Gastrocnemius medialis (tissue), 4 donors: ENCODE measurements at places on chromosomes 7 and 10. TPM values are rescaled to one million over a fixed set of nuclear protein-coding genes. Genes with fewer than 3 reads are reported as not detected.

DNA sequence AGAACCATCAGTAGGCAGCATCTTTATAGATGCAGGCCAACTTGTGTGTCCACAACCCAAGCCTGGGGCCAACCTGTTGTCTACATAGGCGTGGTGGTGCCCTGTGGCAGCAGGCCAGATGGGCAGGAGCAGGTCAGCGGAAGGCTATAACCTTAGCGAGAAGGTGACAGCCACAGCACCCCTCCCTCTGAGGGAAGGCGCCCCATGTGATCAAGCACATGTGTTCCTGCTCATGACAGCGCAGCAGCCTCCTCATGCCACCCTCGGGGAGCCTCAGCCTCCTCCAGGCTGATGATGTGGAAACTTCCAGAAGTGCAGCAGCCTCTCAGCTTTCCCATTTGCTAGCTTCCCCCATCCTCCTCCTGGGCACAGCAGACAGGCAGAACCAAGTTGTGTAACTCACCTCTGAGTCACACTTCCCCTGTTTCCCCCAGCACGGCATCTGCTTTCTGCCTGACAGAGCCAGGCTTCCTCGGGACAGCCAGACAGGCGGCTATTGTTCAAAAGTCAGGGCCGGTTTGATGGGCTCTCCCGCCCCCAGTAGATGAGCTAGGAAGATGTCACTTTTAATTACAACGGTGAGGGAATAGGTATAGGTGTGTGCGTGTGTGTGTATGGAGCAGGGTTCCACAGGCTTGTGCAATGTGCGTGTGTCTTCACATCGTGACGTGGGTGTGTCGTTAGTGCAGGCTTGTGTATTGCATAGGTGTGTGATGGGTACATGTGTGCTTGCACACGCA is 312.0 kb upstream of the ZMIZ1 start:
- H3K4me1 ChIP-seq = peaks cover 12% of the 10 kb centered on the region
- no peaks in the 10 kb centered on the region for H3K36me3 ChIP-seq
- H3K27ac ChIP-seq = peak overlapping the region; percentile 53

GRCh38 chr7:121576148-121576917 is 180.2 kb upstream of the FAM3C start:
- DNase-seq = no peak
- H3K4me3 ChIP-seq = no peak overlapping the region
- no peaks in the 10 kb centered on the region for H3K27me3 ChIP-seq
- H3K27ac ChIP-seq = no peak overlapping the region
- H3K36me3 ChIP-seq = no peaks in the 10 kb centered on the region

- no peak for DNase-seq
- H3K36me3 ChIP-seq = no peaks in the 10 kb centered on the region
- no peak overlapping the region for H3K27ac ChIP-seq
- H3K4me1 ChIP-seq = no peaks in the 10 kb centered on the region
Observed at GRCh38 chr10:131437556-131438475, 126.3 kb upstream of the TCERG1L start.

DNA sequence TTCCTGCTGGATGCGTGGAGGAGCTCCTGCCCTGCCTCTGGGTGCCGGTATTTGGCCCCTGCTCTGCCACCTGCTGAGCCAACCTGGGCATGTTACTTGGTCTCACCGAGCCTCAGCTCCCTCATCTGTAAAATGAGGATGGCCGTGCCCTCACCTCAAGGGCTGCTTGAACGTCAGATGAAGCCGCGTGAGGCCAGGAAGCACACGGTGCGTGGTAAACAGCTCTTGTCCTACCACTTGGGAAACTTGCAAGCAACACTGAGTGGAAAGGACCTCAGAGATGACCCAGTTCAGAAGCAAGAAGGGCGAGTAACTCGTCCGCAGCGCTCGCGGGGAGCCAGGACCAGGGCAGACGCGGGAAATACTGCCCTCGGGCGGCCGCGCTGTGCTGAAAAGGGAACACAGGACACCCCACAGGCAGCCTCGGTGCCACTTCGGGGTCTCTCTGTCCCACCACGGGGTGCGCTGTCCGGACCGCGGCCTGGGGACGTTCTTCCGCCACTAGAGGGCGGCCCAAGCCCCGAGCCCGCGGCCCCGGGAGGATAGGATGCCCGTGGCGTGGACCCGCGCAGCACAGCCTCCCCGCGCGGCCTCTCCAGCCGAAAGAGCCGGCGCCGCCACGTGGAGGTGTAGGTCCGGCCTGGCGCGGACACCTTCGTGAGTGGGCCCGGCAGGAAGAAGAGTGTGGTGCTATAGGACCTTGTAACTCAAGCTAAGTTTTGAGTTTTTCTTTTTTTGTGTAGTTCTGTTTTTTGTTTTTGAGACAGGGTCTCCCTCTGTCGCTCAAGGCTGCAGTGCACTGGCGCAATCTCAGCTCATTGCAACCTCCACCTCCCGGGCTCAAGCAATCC is 94.1 kb downstream of the PRKAG2 start:
- H3K27me3 ChIP-seq = no peaks in the 10 kb centered on the region
- H3K27ac ChIP-seq = peak overlapping the region; percentile 6
- no peaks in the 10 kb centered on the region for H3K36me3 ChIP-seq
- H3K4me3 ChIP-seq = peak overlapping the region; percentile 44

DNA sequence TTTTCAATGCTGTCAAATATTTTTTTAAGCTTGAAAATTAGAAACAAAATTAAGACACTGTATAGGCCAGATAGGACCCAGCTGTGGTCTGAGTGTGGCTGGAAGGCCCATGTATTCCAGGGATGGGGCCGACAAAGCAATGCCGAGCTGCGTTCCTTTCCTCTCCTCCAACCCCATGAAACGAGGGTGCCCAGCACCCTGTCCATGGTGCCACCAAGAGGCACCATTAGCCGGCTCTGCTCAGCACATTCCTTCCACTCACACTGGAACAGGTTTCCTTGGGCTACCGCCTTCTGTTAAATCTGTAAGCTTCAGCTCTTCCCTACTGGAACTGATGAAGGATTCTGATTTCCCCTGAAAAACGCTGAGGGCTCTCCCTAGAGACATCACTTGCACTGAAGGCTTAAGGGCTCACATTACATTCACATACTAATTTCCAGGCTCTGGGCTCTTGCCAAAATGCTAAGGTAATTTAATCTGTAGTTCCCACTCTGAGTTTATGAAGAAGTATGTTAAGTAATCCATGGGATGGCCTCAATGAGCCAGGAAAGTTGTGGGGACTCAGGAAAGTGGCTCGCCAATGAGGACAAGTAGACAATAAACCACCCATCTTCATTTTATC is 73.7 kb upstream of the CAMK2B start:
- no peak for DNase-seq
- peak overlapping the region; percentile 91 for H3K27ac ChIP-seq
- H3K4me3 ChIP-seq = no peak overlapping the region

- no peaks in the 10 kb centered on the region for H3K36me3 ChIP-seq
- H3K4me3 ChIP-seq = no peak overlapping the region
- H3K4me1 ChIP-seq = no peaks in the 10 kb centered on the region
- H3K27me3 ChIP-seq = no peaks in the 10 kb centered on the region
Observed at GRCh38 chr7:119708891-119709290, 564.1 kb upstream of the KCND2 start.

GRCh38 chr7:46007990-46008643 is 87.0 kb upstream of the IGFBP3 start:
- no peaks in the 10 kb centered on the region for H3K27me3 ChIP-seq
- no peak overlapping the region for H3K4me3 ChIP-seq
- no peaks in the 10 kb centered on the region for H3K36me3 ChIP-seq
- no peak for DNase-seq

DNA sequence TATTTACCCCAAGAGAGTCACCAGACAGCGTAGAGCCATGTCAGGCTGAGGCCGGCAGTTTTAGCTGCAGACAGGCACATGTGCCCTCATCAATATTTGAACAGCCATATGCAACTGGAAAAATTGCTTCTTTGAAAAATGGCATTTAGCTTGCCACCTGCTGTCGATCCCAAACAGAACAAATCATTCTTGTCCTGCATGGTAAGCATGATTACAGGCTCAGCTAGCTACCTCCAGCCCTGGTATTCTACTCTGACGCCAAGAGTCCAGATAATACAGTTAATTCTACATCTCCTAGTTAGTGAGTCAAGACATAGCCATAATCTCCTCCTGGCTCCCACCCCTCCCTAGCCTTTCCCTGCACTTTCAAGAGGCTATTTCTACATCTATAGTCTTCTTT is 7.7 kb downstream of the CREB3L2 start:
- no peak for DNase-seq
- H3K4me1 ChIP-seq = peaks cover 66% of the 10 kb centered on the region
- H3K36me3 ChIP-seq = no peaks in the 10 kb centered on the region
- no peak overlapping the region for H3K4me3 ChIP-seq
- no peaks in the 10 kb centered on the region for H3K27me3 ChIP-seq

- H3K36me3 ChIP-seq = no peaks in the 10 kb centered on the region
- peak overlapping the region; percentile 73 for H3K27ac ChIP-seq
- H3K4me1 ChIP-seq = peaks cover 26% of the 10 kb centered on the region
- H3K27me3 ChIP-seq = peaks cover 90% of the 10 kb centered on the region
- DNase-seq = no peak
- H3K4me3 ChIP-seq = peak overlapping the region; percentile 54
Observed at GRCh38 chr10:117544711-117545140, 2.2 kb downstream of the EMX2 start.

DNA sequence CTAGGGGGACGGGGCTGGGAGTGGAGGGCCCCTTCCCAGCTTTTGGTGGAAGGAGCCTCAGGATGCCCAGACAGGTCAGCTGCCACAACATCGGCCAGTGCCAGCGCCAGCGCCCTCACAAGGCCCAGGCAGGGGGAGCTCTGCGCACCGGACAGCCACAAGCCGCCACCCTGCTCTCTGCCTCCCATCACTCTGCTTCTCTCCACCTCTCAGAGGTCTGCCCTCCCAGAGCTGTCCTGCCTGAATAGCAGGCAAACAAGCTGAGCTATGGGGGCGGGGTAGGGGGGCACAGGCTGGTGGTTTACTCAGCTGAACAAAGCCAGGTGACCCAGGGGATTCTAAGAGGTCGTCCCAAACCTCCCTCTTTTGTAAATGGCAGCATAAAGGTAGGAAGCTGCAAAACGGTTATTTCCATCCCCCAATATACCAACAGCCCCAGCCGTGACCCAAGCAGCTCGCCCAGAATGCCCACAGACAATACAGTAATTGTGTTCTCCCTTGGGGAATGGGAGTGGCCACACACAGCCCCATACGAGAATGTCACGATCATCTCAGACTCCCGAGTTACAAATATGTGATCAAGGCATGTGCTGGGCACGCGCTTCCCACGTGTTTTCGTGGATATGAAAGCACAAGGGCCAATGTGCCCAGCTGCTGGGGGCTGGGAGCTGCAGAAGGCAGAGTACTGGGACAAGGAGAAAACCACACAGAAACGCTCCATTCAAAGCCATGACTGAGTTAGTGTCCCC is 19.7 kb downstream of the FAM53B start:
- H3K36me3 ChIP-seq = no peaks in the 10 kb centered on the region
- no peak for DNase-seq
- peaks cover 99% of the 10 kb centered on the region for H3K4me1 ChIP-seq
- no peak overlapping the region for H3K4me3 ChIP-seq
- H3K27me3 ChIP-seq = no peaks in the 10 kb centered on the region

DNA sequence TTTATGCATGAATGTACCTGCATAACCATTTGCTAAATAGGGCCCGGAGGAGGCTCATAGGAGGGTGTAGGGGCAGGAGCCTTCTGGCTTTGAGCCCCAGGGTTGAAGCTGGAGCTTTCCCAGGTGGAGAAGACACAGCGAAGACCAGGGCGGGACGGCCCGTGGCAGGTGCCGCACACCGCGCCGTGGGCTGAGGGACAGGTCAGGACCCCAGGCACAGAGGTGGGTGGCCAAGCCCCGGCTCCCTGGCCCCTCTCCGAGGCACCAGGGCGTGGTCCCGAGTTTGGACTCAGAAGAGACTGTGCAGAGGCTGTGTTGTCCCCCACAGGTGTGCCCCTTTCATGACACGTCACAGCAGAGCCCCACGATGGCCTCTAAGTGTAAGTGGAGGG is 56.5 kb downstream of the PWWP2B start:
- no peak overlapping the region for H3K4me3 ChIP-seq
- no peaks in the 10 kb centered on the region for H3K36me3 ChIP-seq
- H3K4me1 ChIP-seq = peaks cover 15% of the 10 kb centered on the region
- DNase-seq = no peak

- no peak overlapping the region for H3K4me3 ChIP-seq
- no peaks in the 10 kb centered on the region for H3K36me3 ChIP-seq
- no peak for DNase-seq
Observed at GRCh38 chr7:55452971-55453370, 87.8 kb downstream of the LANCL2 start.

DNA sequence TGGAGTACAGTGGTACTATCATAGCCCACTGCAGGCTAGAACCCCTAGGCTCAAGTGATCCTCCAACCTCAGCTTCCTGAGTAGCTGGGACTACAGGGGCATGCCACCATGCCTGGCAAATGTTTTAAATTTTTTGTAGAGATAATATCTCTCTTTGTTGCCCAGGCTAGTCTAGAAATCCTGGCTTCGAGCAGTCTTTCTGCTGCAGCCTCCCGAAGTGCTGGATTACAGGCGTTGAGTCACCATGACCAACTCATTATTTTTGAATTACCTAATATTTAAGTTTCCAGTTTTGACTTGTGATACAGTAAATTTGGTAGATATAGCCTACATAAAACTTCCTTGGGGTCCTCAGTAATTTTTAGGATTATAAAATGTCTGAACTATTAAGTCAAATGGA is 74.1 kb downstream of the RUNDC3B start:
- no peaks in the 10 kb centered on the region for H3K36me3 ChIP-seq
- no peak for DNase-seq
- no peak overlapping the region for H3K4me3 ChIP-seq
- no peaks in the 10 kb centered on the region for H3K27me3 ChIP-seq

DNA sequence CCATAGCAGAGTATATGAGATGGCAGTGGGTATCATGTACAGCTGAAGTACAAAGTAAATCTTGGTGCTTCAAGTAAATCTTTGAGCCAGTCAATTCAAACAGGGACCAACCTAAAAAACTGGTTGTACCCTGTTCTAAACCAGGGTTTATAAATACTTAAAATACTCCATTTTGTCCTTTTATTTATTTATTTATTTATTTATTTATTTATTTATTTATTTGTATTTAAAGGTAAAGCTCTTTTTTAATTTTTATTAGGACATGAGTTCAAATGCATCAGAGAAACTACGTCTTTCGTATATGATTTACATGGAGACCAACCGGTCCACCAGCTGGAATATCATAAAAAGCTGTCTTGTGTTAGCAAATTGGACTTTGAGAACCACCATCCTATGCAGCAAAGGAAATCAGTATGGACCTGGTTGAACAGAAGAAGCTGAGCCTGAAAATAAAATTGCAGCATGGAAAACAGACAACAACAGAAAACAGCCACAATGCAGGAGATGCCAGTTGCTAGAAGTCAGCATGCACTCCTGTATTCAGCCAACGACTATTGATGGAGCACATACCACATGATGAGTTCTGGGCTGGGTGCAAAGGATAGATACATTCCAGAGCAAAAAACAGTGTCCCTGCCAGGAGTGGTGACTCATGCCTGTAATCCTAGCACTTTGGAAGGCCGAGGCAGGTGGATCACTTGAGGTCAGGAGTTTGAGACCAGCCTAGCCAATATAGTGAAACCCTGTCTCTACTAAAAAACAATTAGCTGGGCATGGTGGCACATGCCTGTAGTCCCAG is 60.0 kb downstream of the PLXNA4 start:
- no peaks in the 10 kb centered on the region for H3K36me3 ChIP-seq
- H3K27me3 ChIP-seq = no peaks in the 10 kb centered on the region
- DNase-seq = no peak
- H3K27ac ChIP-seq = no peak overlapping the region
- no peak overlapping the region for H3K4me3 ChIP-seq

GRCh38 chr10:109963439-109963838 is 40.1 kb upstream of the XPNPEP1 start:
- no peaks in the 10 kb centered on the region for H3K4me1 ChIP-seq
- no peaks in the 10 kb centered on the region for H3K27me3 ChIP-seq
- H3K4me3 ChIP-seq = no peak overlapping the region
- no peak overlapping the region for H3K27ac ChIP-seq
- no peak for DNase-seq

FEZF1 gene
- not detected for total RNA-seq

EVX1 gene
- total RNA-seq = not detected

STEAP1 gene
- 1.1 TPM for total RNA-seq

MSRB2 gene
- 28.9 TPM for total RNA-seq

INSYN2A gene
- total RNA-seq = not detected

CXCL12 gene
- 22.0 TPM for total RNA-seq

EN2 gene
- total RNA-seq = 0.71 TPM

NEBL gene
- 2.7 TPM for total RNA-seq
